ENCODE measurements at places on chromosomes 16 and 17.

DNA sequence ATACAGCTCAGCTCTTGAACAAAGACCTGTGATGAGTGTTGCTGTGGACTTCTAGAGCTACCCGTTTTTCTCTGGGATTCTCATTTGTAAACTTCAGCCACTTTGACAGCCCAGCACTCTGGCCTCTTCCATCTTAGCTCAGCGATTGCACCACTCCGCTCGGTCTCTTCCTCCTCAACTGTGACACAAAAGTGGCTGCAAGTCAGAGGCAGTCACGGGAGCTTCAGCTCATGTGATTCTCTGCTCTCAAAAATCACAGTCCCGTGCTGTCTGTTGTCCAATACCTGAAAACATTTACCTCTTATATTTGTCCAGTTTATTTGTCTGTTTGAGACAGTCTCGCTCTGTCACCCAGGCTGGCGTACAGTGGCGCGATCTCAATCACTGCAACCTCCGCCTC lies 75.7 kb upstream of the DNAH17 start:
- peaks cover 2% of the 10 kb centered on the region for H3K27me3 ChIP-seq
- peaks cover 6% of the 10 kb centered on the region for H3K36me3 ChIP-seq
- peaks cover 2% of the 10 kb centered on the region for H3K4me1 ChIP-seq
- no peak for DNase-seq
- no peak overlapping the region for H3K4me3 ChIP-seq
- H3K27ac ChIP-seq, result no peak overlapping the region

- no peak overlapping the region for H3K4me3 ChIP-seq
- H3K27me3 ChIP-seq, result peaks cover 24% of the 10 kb centered on the region
- peaks cover 2% of the 10 kb centered on the region for H3K4me1 ChIP-seq
- H3K27ac ChIP-seq, result no peak overlapping the region
- no peaks in the 10 kb centered on the region for H3K36me3 ChIP-seq
Observed at GRCh38 chr16:10180771-10181163, 1.5 kb downstream of the GRIN2A start.

DNA sequence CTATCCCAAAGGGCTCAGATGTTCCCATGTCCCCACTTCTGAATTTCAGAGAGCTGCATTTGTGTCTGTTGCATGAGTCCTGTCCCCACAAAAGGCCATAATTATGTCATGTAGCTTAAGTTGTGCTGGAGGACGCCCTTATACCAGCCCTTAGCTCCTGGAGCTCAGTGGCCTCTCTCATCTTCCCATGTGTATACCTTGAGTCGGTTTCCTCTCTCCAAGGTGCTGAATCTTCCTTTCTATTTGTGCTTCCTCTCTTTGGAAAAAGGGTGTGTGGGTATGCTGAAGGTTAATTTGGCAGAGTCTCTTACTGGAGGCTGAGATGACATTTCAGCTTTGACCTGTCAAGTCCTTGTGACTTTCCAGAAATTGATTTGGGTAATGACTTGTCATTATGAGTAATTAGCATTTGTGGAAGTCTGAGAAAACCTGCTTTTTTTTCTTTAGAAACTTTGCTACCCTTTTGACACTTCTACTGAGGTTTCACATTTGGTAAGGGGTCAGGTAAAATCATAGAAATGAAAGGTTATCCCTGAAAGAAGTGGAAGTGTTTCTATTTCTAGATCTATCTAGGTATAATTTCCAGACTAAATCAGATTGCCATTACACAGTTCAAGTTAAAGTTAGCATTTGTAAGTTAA lies 185.4 kb downstream of the ABCC12 start:
- H3K27me3 ChIP-seq, result peaks cover 2% of the 10 kb centered on the region
- no peaks in the 10 kb centered on the region for H3K4me1 ChIP-seq
- no peaks in the 10 kb centered on the region for H3K36me3 ChIP-seq
- DNase-seq, result no peak
- no peak overlapping the region for H3K4me3 ChIP-seq

DNA sequence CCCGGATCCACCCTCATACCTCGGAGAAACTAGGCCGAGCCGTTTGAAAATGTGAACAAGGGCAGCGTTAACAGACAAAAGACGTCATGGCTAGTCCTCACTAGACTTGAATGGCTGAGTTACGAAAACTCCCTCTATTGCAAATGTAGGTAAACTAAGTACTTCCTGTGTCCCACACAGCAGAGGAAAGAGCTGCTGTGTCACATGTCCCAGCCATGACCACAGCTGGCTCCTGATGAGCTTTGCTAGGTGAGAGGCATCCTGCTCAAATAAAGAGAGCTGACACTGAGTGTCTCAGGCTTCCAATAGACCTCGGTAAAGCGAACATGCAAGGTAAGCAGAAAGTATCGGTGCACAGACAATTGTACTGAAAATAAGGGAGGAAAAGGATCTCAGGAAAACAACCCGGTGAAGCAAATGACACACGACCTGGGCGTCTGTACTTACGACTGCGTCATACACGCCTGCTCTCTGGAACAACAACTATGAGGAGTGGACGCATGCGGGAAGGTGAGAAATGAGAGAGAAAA lies 26.0 kb downstream of the TMEM204 start:
- no peak for DNase-seq
- no peaks in the 10 kb centered on the region for H3K36me3 ChIP-seq
- H3K4me3 ChIP-seq, result no peak overlapping the region
- no peaks in the 10 kb centered on the region for H3K27me3 ChIP-seq
- no peak overlapping the region for H3K27ac ChIP-seq

DNA sequence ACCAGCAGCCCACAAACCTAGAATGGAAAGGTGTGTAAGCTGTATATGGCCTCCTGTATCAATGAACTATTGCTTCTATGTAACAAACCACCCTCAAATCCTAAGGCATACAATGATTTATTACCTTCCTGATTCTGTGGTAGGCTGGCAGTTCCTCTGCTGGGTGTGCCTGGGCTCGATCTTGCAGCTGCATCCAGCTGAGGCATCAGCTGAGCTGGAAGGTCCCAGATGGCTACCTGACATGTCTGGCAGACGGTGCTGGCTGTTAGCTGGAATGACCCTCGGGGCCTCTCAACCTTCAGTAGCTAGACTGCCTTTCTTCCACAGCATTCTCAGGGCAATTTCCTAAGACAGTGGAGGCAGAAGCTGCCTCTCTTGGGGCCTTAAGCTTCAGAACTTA lies 152.7 kb downstream of the RAB11FIP4 start:
- no peak overlapping the region for H3K27ac ChIP-seq
- H3K4me1 ChIP-seq, result peaks cover 12% of the 10 kb centered on the region
- no peak overlapping the region for H3K4me3 ChIP-seq
- no peaks in the 10 kb centered on the region for H3K36me3 ChIP-seq
- no peak for DNase-seq

DNA sequence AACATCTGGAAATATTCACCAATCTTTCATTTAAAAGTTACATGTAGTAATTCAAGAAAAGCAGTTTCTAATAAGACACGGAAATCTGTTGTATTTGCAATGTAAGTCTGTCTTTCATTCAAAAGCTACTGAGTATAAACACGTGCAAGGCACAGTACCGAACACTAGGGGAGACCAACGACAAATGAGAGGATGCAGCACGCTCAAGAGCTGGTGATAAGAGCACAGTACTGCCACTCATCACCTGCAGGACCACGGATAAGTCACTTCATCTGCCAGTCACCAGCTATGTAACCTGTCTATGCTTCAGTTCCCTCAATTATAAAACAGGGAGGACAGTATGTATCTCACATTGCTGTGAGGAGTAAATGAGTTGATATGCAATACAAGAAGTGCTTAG lies 67.1 kb downstream of the CLEC18A start:
- no peak overlapping the region for H3K27ac ChIP-seq
- H3K4me1 ChIP-seq, result no peaks in the 10 kb centered on the region
- H3K4me3 ChIP-seq, result no peak overlapping the region
- DNase-seq, result peak; percentile 45
- peaks cover 2% of the 10 kb centered on the region for H3K27me3 ChIP-seq

GRCh38 chr17:66842959-66843358 lies 8.0 kb downstream of the CACNG5 start:
- no peaks in the 10 kb centered on the region for H3K36me3 ChIP-seq
- H3K4me1 ChIP-seq, result no peaks in the 10 kb centered on the region
- no peaks in the 10 kb centered on the region for H3K27me3 ChIP-seq
- no peak overlapping the region for H3K27ac ChIP-seq
- no peak overlapping the region for H3K4me3 ChIP-seq

- H3K27me3 ChIP-seq, result peaks cover 4% of the 10 kb centered on the region
- no peaks in the 10 kb centered on the region for H3K4me1 ChIP-seq
- DNase-seq, result no peak
- no peak overlapping the region for H3K4me3 ChIP-seq
- no peaks in the 10 kb centered on the region for H3K36me3 ChIP-seq
Observed at GRCh38 chr17:34413443-34414119, 50.5 kb upstream of the CCL1 start.

DNA sequence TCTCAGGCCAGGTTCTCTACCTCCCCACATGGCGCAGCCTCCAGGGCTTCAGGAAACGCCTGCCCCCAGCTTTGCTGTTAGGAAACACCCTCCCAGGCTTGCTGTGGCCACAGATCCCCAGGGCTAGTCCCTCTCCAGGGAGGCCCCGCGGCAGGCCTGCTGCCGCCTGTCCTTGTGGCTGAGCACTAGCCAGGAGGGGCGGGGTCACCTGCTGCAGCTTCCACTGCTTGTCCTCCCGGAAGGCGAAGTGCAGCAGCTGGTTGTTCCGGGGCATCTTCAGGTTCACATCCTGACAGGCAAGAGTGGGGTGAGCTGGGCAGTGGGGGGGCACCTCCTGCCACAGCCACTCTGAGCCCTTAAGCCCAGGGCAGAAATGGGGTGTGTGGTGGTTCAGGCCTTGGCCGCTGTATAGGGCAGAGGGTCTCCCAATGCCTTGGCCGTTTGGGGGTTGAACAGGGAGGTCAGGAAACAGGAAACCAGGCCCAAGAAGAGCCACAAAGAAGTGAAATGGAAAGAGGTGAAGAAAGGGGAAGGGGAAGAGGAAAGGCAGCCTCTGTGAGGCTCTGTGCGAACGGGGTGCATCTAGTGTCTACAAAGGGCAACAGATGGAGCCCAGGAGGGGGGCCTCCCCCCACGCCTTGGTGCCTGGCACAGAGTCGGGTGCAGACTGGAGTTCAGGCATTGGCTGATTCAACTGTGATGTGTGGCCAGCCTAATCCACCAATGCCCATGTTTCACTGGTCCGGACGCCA lies 2.0 kb downstream of the ROGDI start:
- no peak for DNase-seq
- peaks cover 2% of the 10 kb centered on the region for H3K27me3 ChIP-seq
- no peaks in the 10 kb centered on the region for H3K36me3 ChIP-seq
- peak overlapping the region; percentile 40 for H3K27ac ChIP-seq
- peak overlapping the region; percentile 50 for H3K4me3 ChIP-seq

- H3K4me1 ChIP-seq, result no peaks in the 10 kb centered on the region
- H3K4me3 ChIP-seq, result no peak overlapping the region
- DNase-seq, result no peak
Observed at GRCh38 chr17:49050611-49051010, 53.4 kb downstream of the IGF2BP1 start.

- no peaks in the 10 kb centered on the region for H3K36me3 ChIP-seq
- peak overlapping the region; percentile 69 for H3K4me3 ChIP-seq
- no peak for DNase-seq
- H3K27me3 ChIP-seq, result peaks cover 24% of the 10 kb centered on the region
- peaks cover 4% of the 10 kb centered on the region for H3K4me1 ChIP-seq
Observed at GRCh38 chr16:67429799-67430503, 970 bp upstream of the HSD11B2 start.

DNA sequence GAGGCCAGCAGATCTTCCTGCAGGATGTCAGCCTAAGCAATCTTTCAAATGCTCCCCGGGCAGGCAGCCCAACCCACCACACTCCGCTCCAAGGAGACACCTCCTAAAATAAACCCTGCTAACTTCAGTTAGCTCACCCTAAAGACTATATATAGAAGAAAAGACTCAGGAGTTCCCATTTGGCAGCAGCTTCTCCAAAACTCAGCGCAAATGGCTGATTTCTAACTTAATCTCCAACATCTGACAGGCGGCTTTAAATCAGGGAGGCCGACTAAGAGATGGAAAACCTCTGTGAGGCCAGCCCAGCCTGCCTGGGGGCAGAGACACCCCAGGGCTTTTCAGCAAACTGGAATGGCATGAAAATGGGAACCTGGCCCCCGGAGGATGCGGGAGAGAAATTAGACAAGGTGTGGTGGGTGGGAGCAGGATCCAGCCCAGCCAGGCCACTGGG lies 91.6 kb downstream of the XYLT1 start:
- H3K36me3 ChIP-seq, result no peaks in the 10 kb centered on the region
- H3K27me3 ChIP-seq, result no peaks in the 10 kb centered on the region
- H3K4me1 ChIP-seq, result peaks cover 85% of the 10 kb centered on the region
- H3K4me3 ChIP-seq, result no peak overlapping the region
- H3K27ac ChIP-seq, result no peak overlapping the region

GRCh38 chr17:77474292-77474988 lies 333.7 kb downstream of the SEC14L1 start:
- H3K4me1 ChIP-seq, result peaks cover 100% of the 10 kb centered on the region
- H3K36me3 ChIP-seq, result peaks cover 11% of the 10 kb centered on the region
- H3K27ac ChIP-seq, result peak overlapping the region; percentile 83
- no peak for DNase-seq
- peak overlapping the region; percentile 82 for H3K4me3 ChIP-seq

- no peaks in the 10 kb centered on the region for H3K36me3 ChIP-seq
- DNase-seq, result no peak
- H3K27ac ChIP-seq, result no peak overlapping the region
- no peaks in the 10 kb centered on the region for H3K27me3 ChIP-seq
- no peak overlapping the region for H3K4me3 ChIP-seq
- H3K4me1 ChIP-seq, result peaks cover 3% of the 10 kb centered on the region
Observed at GRCh38 chr16:792221-792995, 4.0 kb downstream of the CHTF18 start.

GRCh38 chr16:65855171-65856145 lies 511.0 kb upstream of the CDH5 start:
- DNase-seq, result no peak
- H3K4me1 ChIP-seq, result no peaks in the 10 kb centered on the region
- no peaks in the 10 kb centered on the region for H3K27me3 ChIP-seq
- H3K36me3 ChIP-seq, result no peaks in the 10 kb centered on the region

GRCh38 chr17:55458978-55459377 lies 37.3 kb upstream of the MMD start:
- H3K27ac ChIP-seq, result no peak overlapping the region
- no peaks in the 10 kb centered on the region for H3K4me1 ChIP-seq
- DNase-seq, result no peak
- no peaks in the 10 kb centered on the region for H3K36me3 ChIP-seq

GRCh38 chr17:8057691-8058114 lies 18.8 kb downstream of the ALOX15B start:
- peak; percentile 72 for DNase-seq
- H3K27me3 ChIP-seq, result peaks cover 7% of the 10 kb centered on the region
- no peak overlapping the region for H3K27ac ChIP-seq
- peaks cover 40% of the 10 kb centered on the region for H3K4me1 ChIP-seq

DNA sequence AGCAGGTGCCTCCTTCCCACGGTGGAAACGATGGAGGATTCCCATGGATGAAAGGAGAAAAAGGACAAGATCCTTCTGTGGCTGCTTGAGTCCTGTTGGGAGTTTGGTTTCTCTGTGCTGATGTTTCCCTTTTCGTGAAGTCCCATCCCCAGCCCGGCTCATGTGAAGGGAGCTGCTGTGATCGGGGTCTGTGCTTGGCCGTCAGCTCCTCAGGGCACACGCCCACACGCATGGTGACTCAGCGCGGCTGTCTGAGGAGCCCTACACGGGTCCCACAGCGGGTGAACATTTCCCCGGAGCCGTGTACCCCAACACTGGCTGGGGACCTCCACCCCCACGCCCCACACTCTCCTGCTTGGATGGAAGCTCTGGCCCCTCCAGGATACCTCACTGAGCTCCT lies 44.5 kb upstream of the SSTR5 start:
- H3K4me1 ChIP-seq, result no peaks in the 10 kb centered on the region
- H3K27me3 ChIP-seq, result no peaks in the 10 kb centered on the region
- H3K4me3 ChIP-seq, result no peak overlapping the region

- peaks cover 8% of the 10 kb centered on the region for H3K4me1 ChIP-seq
- peak within 1 kb of the TSS; percentile 33 for H3K4me3 ChIP-seq
- no peak for DNase-seq
- peaks cover 20% of the 10 kb centered on the region for H3K27me3 ChIP-seq
- no peaks in the 10 kb centered on the region for H3K36me3 ChIP-seq
Observed at GRCh38 chr17:73644145-73645049, at the start of gene SDK2. Gene SDK2 (minus strand): TSS chr17:73644445. CDS start chr17:73644088, 357 bp downstream.

Measured in immature natural killer cell (primary cell).